Kidney (tissue), 22 donors: ENCODE measurements at places on chromosomes 7 and 10. TPM values are rescaled to one million over a fixed set of nuclear protein-coding genes. Genes with fewer than 3 reads are reported as not detected.

DNA sequence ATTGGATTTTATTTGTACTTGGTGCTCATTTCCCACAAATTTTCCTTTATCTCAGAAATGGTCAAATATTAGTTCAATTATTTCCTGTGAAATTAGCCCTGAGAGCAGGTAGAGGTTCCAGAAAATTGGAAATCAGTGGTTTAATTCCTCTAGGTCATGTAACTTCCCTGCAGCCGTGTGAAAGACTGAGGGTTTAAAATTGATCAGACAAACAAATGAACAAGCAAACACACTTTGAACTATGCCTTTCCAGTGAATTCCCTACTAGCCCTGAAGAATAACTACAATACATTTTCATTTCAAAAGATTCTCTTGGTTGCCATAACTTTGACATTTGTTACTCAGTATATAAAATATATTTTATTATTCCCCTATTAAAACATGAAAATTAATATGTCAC, 1116.7 kb downstream of the REEP3 start:
- DNase-seq: no peak
- no peaks in the 10 kb centered on the region for H3K27me3 ChIP-seq
- H3K4me1 ChIP-seq: no peaks in the 10 kb centered on the region

The FLNC gene
- total RNA-seq: 12.2 TPM

DNA sequence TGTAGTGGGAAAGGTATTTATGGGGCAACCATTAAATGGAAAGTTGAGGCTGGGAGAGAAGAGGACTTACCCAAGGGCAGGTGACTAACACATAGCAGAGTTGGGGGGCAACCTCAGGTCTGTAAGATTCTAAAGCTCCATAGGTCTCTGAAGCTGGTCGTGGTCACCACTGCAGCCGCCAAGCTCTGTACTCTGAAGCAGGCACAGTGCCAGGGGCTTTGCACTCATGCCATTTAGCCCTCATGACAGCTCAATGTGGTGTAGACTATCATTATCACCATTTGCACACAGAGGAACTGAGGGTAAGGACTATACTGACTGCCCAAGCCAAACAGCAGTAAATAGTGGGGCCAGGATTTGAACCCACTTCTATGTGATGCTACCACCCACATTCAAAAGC, 32.5 kb upstream of the TMEM273 start:
- no peak overlapping the region for H3K27ac ChIP-seq
- H3K36me3 ChIP-seq: no peaks in the 10 kb centered on the region
- H3K4me3 ChIP-seq: no peak overlapping the region
- DNase-seq: no peak
- no peaks in the 10 kb centered on the region for H3K4me1 ChIP-seq
- no peaks in the 10 kb centered on the region for H3K27me3 ChIP-seq

The COMMD3 gene
- total RNA-seq: 46.2 TPM

The LRIT1 gene
- total RNA-seq: not detected

- no peaks in the 10 kb centered on the region for H3K27me3 ChIP-seq
- H3K36me3 ChIP-seq: no peaks in the 10 kb centered on the region
- DNase-seq: no peak
- H3K4me3 ChIP-seq: no peak overlapping the region
- H3K27ac ChIP-seq: no peak overlapping the region
- H3K4me1 ChIP-seq: no peaks in the 10 kb centered on the region
These were observed 217.2 kb downstream of the ANK3 start for GRCh38 chr10:60172363-60172990.

The GPR22 gene
- not detected for total RNA-seq

GRCh38 chr10:80196950-80197315, 8.4 kb downstream of the ANXA11 start:
- H3K27ac ChIP-seq: peak overlapping the region; percentile 94
- no peaks in the 10 kb centered on the region for H3K27me3 ChIP-seq
- H3K36me3 ChIP-seq: no peaks in the 10 kb centered on the region
- no peak overlapping the region for H3K4me3 ChIP-seq

The COL13A1 gene
- 5.2 TPM for total RNA-seq

GRCh38 chr10:96681524-96681923, 38.8 kb downstream of the PIK3AP1 start:
- H3K4me1 ChIP-seq: no peaks in the 10 kb centered on the region
- no peak overlapping the region for H3K27ac ChIP-seq
- DNase-seq: no peak
- no peaks in the 10 kb centered on the region for H3K36me3 ChIP-seq
- H3K4me3 ChIP-seq: no peak overlapping the region
- H3K27me3 ChIP-seq: no peaks in the 10 kb centered on the region

- DNase-seq: no peak
- no peak overlapping the region for H3K4me3 ChIP-seq
- peaks cover 16% of the 10 kb centered on the region for H3K36me3 ChIP-seq
- no peak overlapping the region for H3K27ac ChIP-seq
- no peaks in the 10 kb centered on the region for H3K4me1 ChIP-seq
These were observed 15.5 kb upstream of the DNAJB12 start for GRCh38 chr10:72370201-72370722.

DNA sequence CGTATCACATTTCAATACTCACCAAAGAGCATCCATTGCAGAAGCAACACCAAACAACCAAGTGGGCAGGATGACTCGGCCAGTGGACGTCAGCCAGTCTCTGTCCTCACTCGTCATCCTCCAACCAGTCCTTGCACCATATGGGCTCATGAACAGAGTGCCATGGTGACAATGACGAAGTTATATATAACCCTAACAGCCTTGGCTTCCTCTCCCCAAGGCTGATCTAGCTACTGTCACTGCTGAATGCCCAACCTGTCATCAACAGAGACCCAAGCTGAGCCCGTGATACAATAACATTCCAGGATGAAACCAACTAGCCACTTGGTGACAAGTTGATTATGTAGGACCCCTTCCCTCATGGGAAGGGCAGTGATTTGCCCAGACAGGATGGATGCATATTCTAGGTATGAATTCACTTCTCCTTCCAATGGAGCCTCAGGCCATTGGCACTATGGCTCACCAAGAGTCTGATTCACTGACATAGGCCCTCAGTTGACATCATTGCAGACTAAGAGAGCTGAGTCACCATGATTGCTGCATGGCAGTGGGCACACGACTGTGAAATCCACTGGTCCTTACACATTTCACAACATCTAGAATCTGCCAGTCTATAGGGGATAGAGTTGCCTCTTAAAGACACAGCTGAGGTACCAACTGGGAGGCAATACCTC, 26.3 kb upstream of the PPIF start:
- no peak for DNase-seq
- no peak overlapping the region for H3K4me3 ChIP-seq
- no peaks in the 10 kb centered on the region for H3K27me3 ChIP-seq
- no peaks in the 10 kb centered on the region for H3K4me1 ChIP-seq
- H3K36me3 ChIP-seq: no peaks in the 10 kb centered on the region

GRCh38 chr7:152931633-152932032, 172.1 kb downstream of the ACTR3B start:
- no peaks in the 10 kb centered on the region for H3K36me3 ChIP-seq
- H3K4me3 ChIP-seq: no peak overlapping the region
- H3K4me1 ChIP-seq: no peaks in the 10 kb centered on the region
- H3K27me3 ChIP-seq: no peaks in the 10 kb centered on the region
- peak; percentile 45 for DNase-seq

GRCh38 chr10:114973997-114974396, 36.0 kb downstream of the TRUB1 start:
- H3K4me3 ChIP-seq: no peak overlapping the region
- H3K4me1 ChIP-seq: no peaks in the 10 kb centered on the region
- no peaks in the 10 kb centered on the region for H3K27me3 ChIP-seq

GRCh38 chr7:23335136-23335535, 36.0 kb downstream of the MALSU1 start:
- no peaks in the 10 kb centered on the region for H3K4me1 ChIP-seq
- no peaks in the 10 kb centered on the region for H3K27me3 ChIP-seq
- H3K4me3 ChIP-seq: no peak overlapping the region
- no peak for DNase-seq

DNA sequence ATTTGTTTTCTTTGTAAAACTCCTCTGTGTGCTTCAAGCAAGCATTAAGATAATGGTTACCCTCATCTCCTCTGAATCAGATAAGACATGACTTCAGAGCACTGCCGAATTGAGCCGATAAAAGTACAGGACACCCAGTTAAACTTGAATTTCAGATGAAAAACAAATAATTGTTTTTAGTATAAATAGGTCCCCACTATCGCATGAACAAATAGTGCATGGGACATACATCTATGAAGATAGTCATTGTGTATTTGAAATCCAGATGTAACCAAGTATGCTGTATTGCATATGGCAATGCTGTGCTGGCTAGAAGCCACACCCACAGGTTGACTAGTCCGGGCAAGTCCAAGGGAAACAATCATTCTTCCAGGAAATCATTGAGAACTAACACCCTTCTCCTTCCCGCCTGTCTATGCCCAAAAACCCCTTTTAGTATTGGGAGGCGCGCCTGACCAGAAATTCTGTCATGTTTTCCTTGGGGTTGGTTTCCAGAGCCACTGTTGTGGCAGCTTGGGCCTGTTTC, 12.6 kb upstream of the FGFR2 start:
- no peak for DNase-seq
- no peaks in the 10 kb centered on the region for H3K4me1 ChIP-seq
- no peaks in the 10 kb centered on the region for H3K27me3 ChIP-seq
- no peak overlapping the region for H3K4me3 ChIP-seq
- H3K36me3 ChIP-seq: no peaks in the 10 kb centered on the region
- H3K27ac ChIP-seq: no peak overlapping the region

DNA sequence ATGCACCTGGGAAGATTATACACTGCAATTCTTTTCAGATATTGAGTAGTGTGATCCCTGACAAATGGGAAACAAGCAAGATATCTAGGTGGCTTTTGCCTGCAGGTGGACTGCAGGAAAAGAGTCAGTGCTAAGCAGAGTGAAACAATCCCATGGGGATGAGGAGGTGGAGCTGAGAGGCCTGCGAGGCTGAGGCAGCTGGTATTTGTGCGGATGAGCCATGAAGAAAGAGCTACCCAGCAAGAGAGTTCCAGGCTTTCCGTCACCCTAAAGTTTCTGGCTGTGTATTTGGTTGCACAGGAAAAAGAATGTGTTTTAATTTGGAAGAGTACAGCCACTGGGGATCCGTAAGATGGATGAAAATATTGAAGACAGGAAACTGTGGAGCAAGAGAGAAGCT, 714.1 kb upstream of the COBL start:
- no peaks in the 10 kb centered on the region for H3K27me3 ChIP-seq
- H3K36me3 ChIP-seq: no peaks in the 10 kb centered on the region
- no peaks in the 10 kb centered on the region for H3K4me1 ChIP-seq
- DNase-seq: no peak
- H3K27ac ChIP-seq: no peak overlapping the region
- no peak overlapping the region for H3K4me3 ChIP-seq

DNA sequence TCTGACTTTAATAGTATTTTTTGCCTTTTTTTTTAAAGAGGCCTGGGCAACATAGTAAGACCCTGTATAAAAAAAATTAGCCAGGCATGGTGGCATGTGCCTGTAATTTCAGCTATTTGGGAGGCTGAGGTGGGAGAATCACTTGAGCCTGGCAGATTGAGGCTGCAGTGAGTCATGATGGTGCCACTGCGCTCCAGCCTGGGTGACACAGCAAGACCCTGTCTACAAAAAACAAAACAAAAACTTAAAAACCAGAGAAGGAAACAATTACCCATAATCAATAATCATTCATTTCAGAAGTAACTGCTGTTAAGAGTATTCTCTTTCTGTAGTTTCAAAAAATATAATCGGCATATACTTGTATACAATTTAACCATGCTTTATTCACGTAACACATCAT, 28.0 kb downstream of the VPS26A start:
- no peak overlapping the region for H3K4me3 ChIP-seq
- H3K27me3 ChIP-seq: no peaks in the 10 kb centered on the region
- DNase-seq: no peak
- H3K36me3 ChIP-seq: no peaks in the 10 kb centered on the region

The TEX36 gene
- not detected for total RNA-seq

- no peak overlapping the region for H3K4me3 ChIP-seq
- no peaks in the 10 kb centered on the region for H3K36me3 ChIP-seq
- no peak for DNase-seq
- H3K27ac ChIP-seq: no peak overlapping the region
- H3K27me3 ChIP-seq: no peaks in the 10 kb centered on the region
These were observed 237.7 kb upstream of the PLXDC2 start for GRCh38 chr10:19578571-19578970.

DNA sequence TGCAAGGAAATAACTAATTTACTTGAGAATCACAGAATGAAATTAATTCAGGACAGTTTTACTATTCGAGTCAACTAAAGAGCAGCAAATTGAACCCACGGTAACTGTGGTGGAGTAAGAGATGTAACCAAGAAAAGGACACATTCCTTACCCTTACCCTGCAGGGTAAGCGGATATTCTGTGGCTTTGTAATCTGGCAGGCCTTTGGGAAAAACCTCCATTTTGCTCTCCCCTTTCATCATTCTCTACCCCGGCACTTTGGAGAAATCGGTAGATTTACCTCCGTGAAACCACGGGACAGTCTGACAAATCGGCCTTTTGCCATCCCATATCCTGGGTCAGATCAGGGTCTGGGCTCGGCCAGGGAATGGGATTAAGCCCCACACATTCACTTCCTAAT, 18.4 kb downstream of the RCC1L start:
- H3K27ac ChIP-seq: no peak overlapping the region
- no peaks in the 10 kb centered on the region for H3K4me1 ChIP-seq
- DNase-seq: no peak
- peaks cover 40% of the 10 kb centered on the region for H3K36me3 ChIP-seq
- no peaks in the 10 kb centered on the region for H3K27me3 ChIP-seq

DNA sequence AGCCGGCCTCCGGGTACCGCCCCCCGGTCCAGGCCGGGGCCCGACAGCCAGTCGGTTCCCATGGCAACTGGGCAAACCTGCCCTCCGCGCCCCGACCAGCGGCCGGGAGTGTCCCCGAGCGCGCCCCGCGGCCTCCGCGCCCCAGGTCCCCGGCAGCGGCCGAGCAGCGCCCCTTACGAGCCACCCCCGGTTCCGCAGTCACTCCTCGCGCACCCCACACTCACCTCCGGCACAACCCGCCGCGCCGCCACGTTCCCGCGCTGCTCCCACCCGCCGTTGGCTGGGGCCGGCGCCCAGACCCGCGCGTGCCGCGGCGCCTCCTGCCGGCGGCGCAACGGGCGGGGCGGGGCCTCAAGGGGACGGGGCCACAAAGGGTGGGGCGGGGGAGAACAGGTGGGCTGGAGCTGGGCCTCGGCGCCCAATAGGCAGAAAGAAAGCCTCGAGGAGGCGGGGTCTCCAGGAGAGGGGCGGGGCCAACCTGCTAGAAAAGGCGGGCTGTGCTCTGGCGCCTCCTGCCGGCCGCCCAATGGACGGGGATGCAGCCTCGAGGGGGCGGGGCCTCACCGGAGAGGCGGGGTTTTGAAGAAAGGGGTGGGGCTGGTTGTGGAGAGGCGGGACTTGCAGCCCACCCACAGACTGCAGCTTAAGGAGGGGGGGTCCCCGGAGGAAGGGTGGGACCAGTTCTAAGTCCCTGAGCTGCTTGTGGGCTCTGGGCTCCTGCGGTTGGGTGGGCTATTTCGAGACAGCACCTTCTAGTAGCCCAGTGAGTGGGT, at the start of gene RADIL:
RADIL (minus strand) TSS at position 345 of the 773 bp plus-strand sequence. CDS start 5,577 bp downstream, outside the sequence.
- H3K27me3 ChIP-seq: no peaks in the 10 kb centered on the region
- no peaks in the 10 kb centered on the region for H3K4me1 ChIP-seq
- no peaks in the 10 kb centered on the region for H3K36me3 ChIP-seq
- DNase-seq: peak; percentile 96

DNA sequence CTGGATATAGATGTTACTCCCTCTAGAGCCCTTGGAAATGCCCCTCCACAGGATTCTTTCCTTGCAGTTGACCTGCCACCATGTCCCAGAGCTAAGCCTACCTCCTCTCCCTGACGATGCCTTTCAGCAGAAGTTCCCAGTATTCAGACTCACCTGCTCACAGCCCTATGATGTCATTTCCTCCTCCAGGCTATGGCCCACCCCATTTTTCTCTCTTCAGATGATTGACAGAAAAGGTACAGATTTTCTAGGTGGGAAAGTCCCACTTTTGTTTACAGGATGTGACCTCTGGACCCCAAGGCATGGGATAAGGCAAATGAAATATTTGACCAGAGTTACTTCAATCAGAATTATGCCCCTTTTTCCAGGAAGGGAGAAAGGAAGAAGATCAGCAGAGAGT, 280.2 kb upstream of the PHYHIPL start:
- H3K4me3 ChIP-seq: no peak overlapping the region
- no peak for DNase-seq
- no peaks in the 10 kb centered on the region for H3K36me3 ChIP-seq
- no peak overlapping the region for H3K27ac ChIP-seq
